ENCODE measurements at places on chromosomes 7 and 10. TPM values are rescaled to one million over a fixed set of nuclear protein-coding genes. Genes with fewer than 3 reads are reported as not detected.

Gene VAX1
- not detected for total RNA-seq

GRCh38 chr7:40717242-40717641, 582.4 kb downstream of the SUGCT start:
- H3K27ac ChIP-seq: no peak overlapping the region
- H3K27me3 ChIP-seq: peaks cover 4% of the 10 kb centered on the region
- no peaks in the 10 kb centered on the region for H3K4me1 ChIP-seq
- no peak overlapping the region for H3K4me3 ChIP-seq
- DNase-seq: peak; percentile 59
- no peaks in the 10 kb centered on the region for H3K36me3 ChIP-seq

DNA sequence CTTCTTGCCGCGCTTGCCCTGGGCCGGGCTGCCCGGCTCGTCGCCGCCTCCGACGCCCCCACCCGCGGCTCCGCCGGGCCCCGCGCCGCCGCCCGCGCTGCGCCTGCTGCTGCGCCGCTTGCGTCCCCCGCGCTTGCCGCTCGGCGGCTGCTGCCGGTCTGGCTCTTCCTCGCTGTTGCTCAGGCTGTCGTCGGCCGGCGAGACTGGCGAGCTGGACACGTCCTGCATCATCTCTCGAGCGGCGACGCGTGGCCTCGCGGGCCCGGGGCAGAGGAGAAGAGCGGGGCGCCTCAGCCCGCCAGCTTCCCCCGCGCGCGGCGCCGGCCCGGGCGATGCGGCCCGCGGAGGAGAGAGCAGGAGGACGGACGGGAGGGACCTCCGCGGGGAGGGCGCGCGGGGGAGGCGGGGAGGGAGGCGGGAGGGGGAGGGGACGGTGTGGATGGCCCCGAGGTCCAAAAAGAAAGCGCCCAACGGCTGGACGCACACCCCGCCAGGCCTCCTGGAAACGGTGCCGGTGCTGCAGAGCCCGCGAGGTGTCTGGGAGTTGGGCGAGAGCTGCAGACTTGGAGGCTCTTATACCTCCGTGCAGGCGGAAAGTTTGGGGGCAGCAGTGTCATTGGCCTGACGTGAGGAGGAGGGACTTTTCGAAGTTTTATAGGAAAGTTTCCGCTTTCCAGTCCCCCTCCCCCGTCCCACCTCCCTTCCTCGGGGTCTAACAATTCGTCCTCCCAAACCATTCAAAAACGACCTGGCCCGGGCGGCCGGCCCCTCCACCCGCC, at the start of gene TWIST1:
TSS of gene TWIST1 (minus strand) at position 546 of the 779 bp plus-strand sequence. CDS start at position 231, 315 bp downstream.
- H3K27ac ChIP-seq: no peak within 1 kb of the TSS
- peak; percentile 24 for DNase-seq
- peaks cover 48% of the 10 kb centered on the region for H3K27me3 ChIP-seq
- H3K4me3 ChIP-seq: no peak within 1 kb of the TSS
- no peaks in the 10 kb centered on the region for H3K36me3 ChIP-seq
- peaks cover 4% of the 10 kb centered on the region for H3K4me1 ChIP-seq

- no peaks in the 10 kb centered on the region for H3K36me3 ChIP-seq
- DNase-seq: no peak
- peaks cover 29% of the 10 kb centered on the region for H3K27me3 ChIP-seq
- no peak overlapping the region for H3K27ac ChIP-seq
- H3K4me1 ChIP-seq: no peaks in the 10 kb centered on the region
Observed at GRCh38 chr10:9331583-9332008, 1277.1 kb downstream of the GATA3 start.

Gene ZNF804B
- not detected for total RNA-seq

Gene DNA2
- 28.9 TPM for total RNA-seq

Gene NEUROD6
- total RNA-seq: not detected

DNA sequence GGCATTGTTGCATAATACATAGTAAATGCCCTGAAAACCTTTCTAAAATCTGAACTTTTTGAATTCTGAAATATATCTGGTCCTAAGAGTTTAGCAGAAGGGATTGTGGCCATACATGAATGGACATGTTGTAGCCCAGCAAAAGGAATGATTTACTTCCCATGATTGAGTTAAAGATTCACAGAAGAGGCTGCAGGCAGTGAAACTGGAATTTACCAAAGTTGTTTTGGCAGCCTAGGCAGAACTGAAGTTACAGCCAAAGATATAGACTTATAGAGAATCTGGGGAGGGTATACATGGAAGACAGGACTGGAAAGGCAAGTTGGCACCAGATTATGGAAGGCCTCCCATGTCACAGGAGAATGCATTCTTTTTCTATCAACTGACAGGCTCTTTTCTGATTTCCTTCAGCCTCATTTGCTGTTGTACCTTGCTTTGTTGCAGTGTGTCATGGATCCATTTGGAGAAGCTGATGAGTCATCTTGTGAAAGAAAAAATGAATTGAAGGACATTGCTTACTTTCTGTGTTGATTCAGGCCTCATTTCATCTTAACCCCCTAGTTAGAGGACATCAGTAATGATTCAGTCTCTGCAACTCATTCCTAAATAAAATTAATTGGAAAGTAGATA, 356.2 kb upstream of the LRGUK start:
- no peaks in the 10 kb centered on the region for H3K4me1 ChIP-seq
- no peak overlapping the region for H3K27ac ChIP-seq
- no peak for DNase-seq
- no peak overlapping the region for H3K4me3 ChIP-seq
- H3K27me3 ChIP-seq: no peaks in the 10 kb centered on the region

- no peak for DNase-seq
- no peak overlapping the region for H3K4me3 ChIP-seq
- H3K27me3 ChIP-seq: no peaks in the 10 kb centered on the region
- H3K4me1 ChIP-seq: no peaks in the 10 kb centered on the region
- H3K36me3 ChIP-seq: no peaks in the 10 kb centered on the region
Observed at GRCh38 chr7:51517187-51517586, 200.6 kb upstream of the COBL start.

GRCh38 chr10:111989136-111989911, 194.2 kb downstream of the GPAM start:
- no peak overlapping the region for H3K27ac ChIP-seq
- peaks cover 11% of the 10 kb centered on the region for H3K27me3 ChIP-seq
- H3K4me3 ChIP-seq: no peak overlapping the region

DNA sequence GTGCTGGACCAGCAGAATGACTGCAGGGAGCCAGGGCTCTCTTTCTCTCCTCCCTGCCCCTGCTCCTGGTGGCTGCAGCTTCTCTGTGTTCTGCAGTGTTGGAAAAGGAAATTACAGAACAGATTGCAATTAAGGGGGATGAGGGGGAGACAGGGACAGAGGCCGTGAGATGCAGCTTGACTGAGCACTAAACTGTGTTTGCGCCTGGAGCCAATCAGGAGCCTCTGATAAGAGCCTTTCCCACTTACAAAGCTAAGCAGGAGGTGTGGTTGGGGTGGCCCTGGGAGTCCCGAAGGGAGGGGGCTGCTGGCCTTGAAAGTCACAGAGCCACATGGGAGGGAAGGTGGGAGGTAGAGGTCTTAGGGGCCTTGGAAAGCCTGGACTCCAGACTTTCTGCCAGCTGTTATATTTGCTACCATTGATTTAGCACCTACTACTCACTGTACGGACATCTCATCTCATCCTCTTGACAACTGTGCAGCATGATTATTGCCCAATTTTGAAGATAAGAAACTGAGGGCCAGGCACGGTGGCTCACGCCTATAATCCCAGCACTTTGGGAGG, 26.7 kb downstream of the TRIM8 start:
- peaks cover 44% of the 10 kb centered on the region for H3K4me1 ChIP-seq
- H3K27ac ChIP-seq: no peak overlapping the region
- no peaks in the 10 kb centered on the region for H3K27me3 ChIP-seq
- H3K4me3 ChIP-seq: no peak overlapping the region

- no peaks in the 10 kb centered on the region for H3K4me1 ChIP-seq
- peaks cover 6% of the 10 kb centered on the region for H3K27me3 ChIP-seq
- DNase-seq: no peak
- H3K36me3 ChIP-seq: no peaks in the 10 kb centered on the region
- H3K4me3 ChIP-seq: no peak overlapping the region
Observed at GRCh38 chr10:114279901-114280644, 41.0 kb downstream of the VWA2 start.
